Fibroblast of skin of left quadriceps (primary cell): ENCODE measurements at places on chromosomes 1 and 21.
A peak's percentile ranks its signal among the peaks of the same experiment; 100 is the strongest.

DNA sequence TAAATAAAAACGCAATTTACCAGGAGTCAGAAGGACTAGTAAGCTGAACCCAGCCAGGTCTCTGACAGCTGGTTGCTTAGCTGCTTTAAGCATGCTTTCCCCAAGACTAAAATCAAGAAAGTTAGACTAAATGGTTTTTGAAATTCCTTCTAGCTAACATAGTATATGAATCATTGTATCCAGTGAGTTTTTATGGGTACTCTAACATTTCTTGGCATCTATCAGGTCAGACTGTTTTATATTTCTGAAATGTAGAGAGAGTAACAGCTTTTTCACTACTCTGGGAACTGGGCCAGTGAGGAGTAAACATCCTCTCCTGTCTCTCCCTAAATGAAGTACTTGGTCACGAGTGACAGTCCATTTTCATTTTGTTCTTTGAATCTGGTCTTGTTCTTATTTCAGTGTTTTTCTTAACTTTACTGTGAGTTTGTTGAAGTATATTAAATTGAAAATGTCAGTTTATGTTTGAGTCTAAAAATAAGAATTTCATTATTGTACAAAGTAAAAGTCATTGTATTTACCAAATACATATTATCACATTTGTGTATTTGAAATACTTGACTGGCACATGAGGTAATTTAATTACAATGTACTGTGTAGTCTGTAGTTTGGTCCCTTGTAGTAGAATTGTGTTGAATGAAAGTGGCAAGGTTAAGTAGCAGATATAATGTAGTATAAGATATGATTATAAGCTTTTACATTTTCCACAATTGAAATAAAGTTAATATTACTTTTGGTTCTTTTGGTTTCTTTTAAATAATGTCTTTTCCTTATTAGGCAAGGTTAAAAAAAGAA is 47.6 kb downstream of the PKN2 start:
- DNase-seq, result peak; percentile 89

DNA sequence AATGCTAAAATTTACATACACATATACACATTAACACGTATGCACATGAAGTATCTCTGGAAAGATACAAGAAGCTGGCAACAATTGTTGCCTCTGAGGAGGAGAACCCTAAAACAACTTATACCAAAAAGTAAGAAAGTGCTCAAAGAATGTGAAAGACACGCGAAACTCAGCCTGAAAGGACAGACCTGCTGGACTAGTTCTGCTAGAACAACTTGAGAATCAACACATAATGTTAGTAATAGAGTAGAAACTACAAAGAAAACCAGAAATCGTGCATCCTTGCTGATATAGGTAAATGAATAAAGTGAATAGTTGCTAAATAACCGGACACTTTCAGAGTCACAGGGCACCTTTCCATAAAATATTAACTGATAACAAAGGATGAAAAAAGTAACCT is 242.5 kb downstream of the RERE start:
- DNase-seq, result no peak

- no peak for DNase-seq
Observed at GRCh38 chr1:28885977-28886730, 28.2 kb upstream of the EPB41 start.

GRCh38 chr1:91501523-91501851 is 836 bp downstream of the CDC7 start:
- DNase-seq, result no peak

DNA sequence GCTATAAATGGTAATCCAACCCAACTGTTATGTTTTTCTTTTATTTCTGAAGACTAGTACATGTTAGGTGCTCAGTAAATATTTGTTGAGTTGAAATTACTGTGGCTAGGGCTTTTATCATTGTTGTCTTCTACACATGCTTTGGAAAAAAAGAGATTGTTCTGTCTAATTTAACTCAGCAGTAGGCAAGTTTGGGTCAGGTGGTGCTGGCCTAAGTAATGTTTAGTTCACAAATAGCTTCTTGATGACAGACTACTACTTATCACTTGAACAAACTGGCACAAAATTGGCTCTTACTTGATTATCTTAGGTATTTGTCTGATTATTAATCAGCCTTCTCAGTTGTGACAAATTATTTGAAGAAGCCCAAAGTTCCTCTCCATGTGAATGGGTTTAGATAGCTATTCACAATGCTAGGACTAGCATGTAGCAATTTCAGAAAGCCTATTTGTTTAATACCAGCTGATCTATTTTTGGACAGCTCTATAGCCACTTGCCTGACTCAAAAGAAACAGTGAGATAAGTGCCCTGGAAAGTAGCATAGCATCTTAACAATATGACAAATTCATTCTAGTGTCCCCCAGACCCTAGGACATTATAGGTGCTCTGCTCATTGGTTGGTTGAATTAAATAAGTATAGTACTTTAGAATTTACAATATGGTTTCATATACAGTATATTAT is 32.6 kb downstream of the TMEM200B start:
- no peak for DNase-seq

DNA sequence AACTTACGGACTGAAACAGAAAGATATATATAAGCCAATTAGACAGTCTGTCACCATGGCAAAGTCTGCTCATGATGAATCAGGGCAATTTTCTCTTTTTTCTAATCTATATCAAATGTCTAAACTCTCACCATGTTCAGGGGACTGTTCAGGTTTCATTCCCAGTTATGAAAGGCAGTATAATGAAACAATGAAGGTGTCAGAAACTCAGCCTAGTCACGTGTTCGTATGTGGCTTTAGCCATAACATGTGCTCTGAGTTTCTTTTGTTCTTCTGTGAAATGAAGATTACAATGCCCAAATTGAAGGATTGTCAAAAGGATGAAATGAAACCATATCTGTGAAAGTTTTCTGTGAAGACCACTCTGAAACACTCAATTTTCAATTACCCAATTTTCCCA is 392.9 kb downstream of the DSCAM start:
- no peak for DNase-seq

DNA sequence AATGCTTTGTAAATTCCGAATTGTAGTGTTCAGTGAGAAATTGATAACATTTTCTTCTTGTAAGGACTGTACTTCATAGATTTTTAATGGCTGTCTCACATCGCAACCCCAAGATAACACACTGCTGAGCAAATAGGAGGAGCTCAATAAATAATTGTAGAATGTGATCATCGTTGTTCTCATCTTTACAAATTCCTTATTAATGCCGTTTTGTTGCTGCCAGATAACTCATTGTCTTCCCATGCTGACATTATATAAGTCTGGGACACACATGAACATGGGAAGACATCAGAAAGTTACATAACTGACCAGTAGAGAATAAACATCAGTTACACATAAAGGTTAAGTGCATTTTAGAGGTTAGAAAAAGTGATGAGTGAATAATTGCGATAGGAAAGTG is 46.4 kb upstream of the TSPAN2 start:
- peak; percentile 38 for DNase-seq

- DNase-seq, result no peak
Observed at GRCh38 chr1:155424091-155424490, 103.4 kb downstream of the RUSC1 start.

- no peak for DNase-seq
Observed at GRCh38 chr1:117036018-117036461, 24.1 kb upstream of the TTF2 start.

DNA sequence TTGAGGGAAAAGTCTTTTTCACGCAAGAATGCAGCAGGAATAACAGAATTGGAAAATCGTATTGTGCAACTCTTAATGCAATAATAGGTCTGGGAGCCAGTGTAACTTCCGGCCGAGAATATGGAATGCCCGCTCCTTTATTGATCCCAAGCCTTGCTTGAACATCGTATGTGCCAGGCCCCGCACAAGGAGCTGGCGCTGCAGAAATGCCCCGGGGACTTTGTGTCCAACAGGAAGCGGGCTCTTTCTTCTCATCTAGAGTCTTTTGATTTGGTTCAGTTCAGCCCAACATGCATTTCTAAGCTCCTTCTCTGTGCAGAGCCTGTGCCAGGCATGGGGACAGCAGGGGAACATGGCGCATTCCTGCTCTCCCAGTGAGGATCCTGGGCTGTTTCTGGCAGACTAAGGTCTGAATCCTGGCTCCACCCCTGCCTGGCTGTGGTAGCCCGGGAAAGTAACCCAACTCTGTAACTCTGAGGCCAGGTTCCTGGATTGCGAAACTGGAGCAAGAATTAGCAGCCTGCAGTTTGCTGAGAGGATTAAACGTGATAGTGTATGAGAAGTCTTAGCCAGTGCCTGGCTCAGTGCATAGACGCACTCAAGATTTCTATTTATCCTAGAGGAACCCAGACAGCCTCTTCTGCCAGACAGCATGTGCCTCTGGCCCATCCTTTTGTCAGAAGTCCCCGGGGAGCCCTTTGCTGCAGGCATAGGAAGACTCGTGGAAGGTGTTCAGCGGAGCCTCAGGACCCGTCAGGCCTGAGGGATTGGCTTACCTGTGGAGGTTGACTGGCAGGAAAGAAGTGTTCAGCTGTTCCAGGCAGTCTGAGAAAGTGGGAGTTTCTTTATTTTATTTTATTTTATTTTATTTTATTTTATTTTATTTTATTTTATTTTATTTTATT is 987 bp upstream of the CDCP2 start:
- DNase-seq, result peak; percentile 45

GRCh38 chr1:203516184-203516583 is 22.2 kb downstream of the OPTC start:
- DNase-seq, result no peak

DNA sequence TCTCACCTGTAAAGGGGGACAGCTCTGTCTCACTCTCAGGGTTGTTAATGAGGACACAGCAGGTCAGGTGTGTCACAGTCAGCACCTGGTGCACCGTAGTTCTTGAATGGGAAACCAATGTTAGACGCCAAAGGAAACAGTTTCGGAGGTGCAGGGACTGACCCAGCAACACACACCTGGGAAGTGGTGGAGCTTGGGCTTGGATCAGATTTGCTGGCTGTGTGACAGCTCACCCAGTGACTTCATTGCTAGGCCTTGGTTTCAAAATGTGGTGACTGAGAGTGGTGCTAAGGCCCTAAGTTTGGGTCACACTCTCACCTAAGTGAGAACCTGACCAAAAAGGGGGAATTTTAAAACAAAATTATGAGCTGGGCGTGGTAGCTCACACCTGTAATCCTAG is 34.9 kb downstream of the ALPL start:
- no peak for DNase-seq

GRCh38 chr1:162918151-162918754 is 57.3 kb upstream of the CCDC190 start:
- no peak for DNase-seq

GRCh38 chr1:184287001-184287400 is 99.8 kb upstream of the C1orf21 start:
- DNase-seq, result no peak

GRCh38 chr1:66226985-66227384 is 307.0 kb upstream of the SGIP1 start:
- no peak for DNase-seq

GRCh38 chr1:15938628-15939161 is 37.2 kb downstream of the ZBTB17 start:
- no peak for DNase-seq

DNA sequence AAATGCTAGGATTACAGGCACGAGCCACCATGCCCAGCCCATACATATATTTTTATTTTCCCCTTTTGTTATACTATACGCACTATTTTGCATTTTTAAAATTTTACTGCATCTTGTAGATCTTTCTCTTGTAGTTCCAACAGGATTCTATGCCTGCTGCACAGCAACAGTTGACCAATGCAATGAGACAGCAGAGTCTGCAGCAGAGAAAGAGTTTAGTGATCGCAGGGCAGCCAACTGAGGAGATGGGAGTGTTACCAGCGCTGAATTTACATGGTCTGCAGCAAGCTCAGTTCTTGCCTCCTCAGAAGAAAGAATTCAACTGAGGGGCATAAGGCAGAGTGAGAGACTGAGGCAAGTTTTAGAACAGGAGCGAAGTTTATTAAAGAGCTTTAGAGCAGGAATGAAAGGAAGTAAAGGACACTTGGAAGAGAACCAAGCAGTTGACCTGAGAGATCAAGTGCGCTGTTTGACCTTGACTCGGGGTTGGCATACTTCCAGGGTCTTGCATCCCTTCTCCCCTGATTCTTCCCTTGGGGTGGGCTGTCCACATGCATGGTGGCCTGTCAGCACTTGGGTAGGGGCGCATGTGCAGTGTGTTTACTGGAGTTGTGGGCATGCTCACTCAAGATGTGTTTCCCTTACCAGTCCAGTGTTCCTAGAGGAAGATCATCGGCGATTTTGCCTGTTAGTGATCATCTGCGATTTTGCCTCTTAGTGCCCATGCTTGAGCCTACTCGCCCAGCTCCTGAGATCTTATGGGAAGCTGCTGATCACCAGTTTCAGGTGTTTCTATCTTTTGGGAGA is 4.1 kb upstream of the MTOR start:
- no peak for DNase-seq

DNA sequence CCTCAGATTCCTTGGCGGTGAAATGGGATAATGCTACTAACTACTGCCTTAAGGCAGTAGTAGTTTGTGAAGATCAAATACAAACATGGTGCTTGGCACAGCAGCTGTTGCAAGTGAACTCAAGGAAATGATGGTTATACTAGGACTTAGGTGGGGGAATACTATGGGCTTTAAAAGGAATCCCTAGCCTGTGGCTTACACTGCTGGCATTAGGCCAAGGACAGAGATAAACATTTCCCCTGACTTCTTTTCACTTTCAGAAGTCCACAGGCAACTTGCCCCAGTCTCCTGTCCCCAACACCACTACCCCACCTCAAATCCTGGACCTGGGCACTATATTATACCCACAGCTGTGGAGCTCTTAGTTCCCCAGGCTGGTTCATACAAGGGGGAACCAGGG is 13.1 kb upstream of the VAMP4 start:
- no peak for DNase-seq

DNA sequence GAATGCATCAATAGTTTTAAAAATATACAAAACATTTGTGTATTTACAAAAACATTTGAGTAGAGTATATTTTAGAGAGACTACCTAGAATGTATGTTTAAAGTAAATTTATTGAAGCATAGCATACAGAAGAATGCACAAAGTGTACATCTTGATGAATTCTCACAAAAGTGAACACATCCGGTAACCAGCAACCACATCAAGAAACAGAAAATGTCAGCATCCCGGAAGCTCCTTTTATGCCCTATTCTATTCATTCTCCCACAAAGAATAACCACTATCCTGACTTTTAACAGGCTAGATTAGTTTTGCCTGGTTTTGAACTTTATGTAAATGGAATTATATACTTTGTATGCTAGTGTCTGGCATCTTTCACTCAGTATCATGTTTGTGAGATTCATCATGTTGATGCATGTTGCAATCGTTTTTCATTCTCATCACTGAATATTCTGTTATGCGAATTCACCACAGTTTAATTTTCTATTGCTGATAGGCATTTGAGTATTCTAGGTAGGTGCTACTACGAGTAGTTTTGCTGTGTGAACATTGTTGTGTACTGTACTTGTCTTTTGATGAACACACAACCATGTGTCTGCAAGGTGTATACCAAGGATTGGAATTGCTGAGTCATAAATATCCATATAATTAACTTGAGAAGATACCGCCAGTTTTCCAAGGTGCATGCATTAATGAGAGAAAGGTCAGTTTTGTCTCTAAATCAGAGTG is 75.4 kb downstream of the CACHD1 start:
- no peak for DNase-seq
